ENCODE measurements at places on chromosomes 7 and 10. TPM values are rescaled to one million over a fixed set of nuclear protein-coding genes. Genes with fewer than 3 reads are reported as not detected.

- H3K4me3 ChIP-seq = no peak overlapping the region
- peaks cover 9% of the 10 kb centered on the region for H3K27me3 ChIP-seq
- H3K27ac ChIP-seq = no peak overlapping the region
- H3K4me1 ChIP-seq = no peaks in the 10 kb centered on the region
Measured at GRCh38 chr10:13518076-13518692, 10.6 kb downstream of the BEND7 start.

GRCh38 chr10:1048349-1048731 lies 579 bp downstream of the IDI1 start:
- peaks cover 8% of the 10 kb centered on the region for H3K36me3 ChIP-seq
- peak overlapping the region; percentile 99 for H3K27ac ChIP-seq

DNA sequence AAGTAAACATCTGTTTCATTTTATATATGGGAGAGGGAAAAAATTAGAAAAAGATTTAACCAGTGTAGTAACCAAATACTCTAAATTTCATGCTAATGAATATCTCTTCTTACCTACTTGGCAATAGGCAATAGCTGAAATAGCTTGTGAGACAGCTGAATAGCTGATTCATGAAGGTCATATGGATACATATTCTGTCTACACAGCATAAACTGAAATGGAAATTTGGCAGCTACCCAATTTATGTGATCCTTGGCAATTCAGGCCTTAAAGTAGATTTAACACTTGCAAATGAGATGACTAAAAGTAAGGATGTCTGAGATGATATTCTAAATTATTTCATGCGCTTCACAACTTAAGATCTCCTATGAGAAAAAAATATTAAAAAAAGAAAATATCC lies 261.2 kb upstream of the SEMA3A start:
- no peak overlapping the region for H3K27ac ChIP-seq
- no peak for DNase-seq
- H3K4me1 ChIP-seq = no peaks in the 10 kb centered on the region
- no peaks in the 10 kb centered on the region for H3K36me3 ChIP-seq
- H3K27me3 ChIP-seq = no peaks in the 10 kb centered on the region

DNA sequence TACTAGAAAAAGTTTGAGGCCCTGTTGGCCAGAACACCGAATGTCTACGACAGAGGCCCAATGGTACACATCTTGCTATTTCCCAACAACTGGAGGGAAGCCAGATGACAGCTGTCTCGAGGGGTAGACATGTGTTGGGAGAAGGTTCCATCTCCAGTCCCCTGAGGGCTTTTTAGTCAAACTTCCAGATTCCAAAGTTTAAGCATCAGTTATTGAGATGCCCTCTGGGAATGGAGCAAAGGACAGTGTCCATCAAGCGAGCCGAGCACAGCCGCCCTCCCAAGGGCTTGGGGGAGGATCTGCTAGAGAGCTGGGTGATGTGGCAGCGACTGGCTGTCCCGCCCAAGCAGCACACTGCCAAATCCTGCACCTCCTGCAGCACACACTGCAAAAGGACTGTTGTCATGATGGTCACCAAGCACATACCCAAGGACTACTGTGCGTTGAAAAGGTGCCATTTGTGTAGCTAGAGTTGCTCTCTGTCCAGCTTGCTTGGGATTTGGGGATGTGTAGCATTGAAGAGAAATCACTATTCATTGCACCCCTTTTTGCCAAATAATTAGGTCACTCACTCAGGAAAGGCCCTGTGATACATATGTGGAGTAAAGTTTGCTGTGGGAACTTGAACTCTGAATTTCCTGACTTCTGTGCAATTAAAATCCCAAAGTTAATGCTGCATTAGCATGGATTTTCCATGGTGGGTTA lies 164.6 kb downstream of the TRIL start:
- no peak overlapping the region for H3K4me3 ChIP-seq
- no peaks in the 10 kb centered on the region for H3K4me1 ChIP-seq
- H3K27me3 ChIP-seq = no peaks in the 10 kb centered on the region
- H3K36me3 ChIP-seq = no peaks in the 10 kb centered on the region

GRCh38 chr7:44735403-44736165 lies 13.1 kb upstream of the ZMIZ2 start:
- H3K36me3 ChIP-seq = no peaks in the 10 kb centered on the region
- DNase-seq = no peak
- no peak overlapping the region for H3K27ac ChIP-seq
- H3K4me3 ChIP-seq = no peak overlapping the region
- no peaks in the 10 kb centered on the region for H3K27me3 ChIP-seq
- H3K4me1 ChIP-seq = peaks cover 5% of the 10 kb centered on the region

GRCh38 chr10:113967126-113967525 lies 76.5 kb upstream of the ADRB1 start:
- no peaks in the 10 kb centered on the region for H3K36me3 ChIP-seq
- no peaks in the 10 kb centered on the region for H3K27me3 ChIP-seq
- DNase-seq = no peak

GRCh38 chr10:125061557-125062226 lies 98.7 kb downstream of the CTBP2 start:
- H3K4me1 ChIP-seq = peaks cover 6% of the 10 kb centered on the region
- H3K27me3 ChIP-seq = no peaks in the 10 kb centered on the region
- DNase-seq = no peak
- H3K27ac ChIP-seq = no peak overlapping the region

- no peak for DNase-seq
- no peak overlapping the region for H3K27ac ChIP-seq
- no peaks in the 10 kb centered on the region for H3K36me3 ChIP-seq
Measured at GRCh38 chr7:154767821-154768415, 235.0 kb downstream of the PAXIP1 start.

DNA sequence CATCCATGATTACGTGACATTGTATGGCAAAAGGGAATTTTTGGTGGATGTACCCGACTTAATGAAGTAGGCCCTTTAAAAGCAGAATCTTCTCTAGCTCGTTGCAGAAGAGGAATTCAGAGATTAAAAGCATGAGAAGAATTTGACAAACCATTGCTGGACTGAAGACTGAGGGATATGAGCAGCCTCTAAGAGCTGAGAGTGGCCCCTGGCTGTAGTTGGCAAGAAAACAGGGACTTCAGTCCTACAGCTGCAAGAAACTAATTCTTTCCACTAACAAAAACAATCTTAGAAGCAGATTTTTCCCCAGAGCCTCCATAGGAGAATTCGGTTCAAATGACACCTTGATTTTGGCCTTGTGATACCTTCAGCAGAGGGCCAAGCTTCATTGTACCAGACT lies 34.1 kb downstream of the MACC1 start:
- no peak overlapping the region for H3K4me3 ChIP-seq
- no peaks in the 10 kb centered on the region for H3K36me3 ChIP-seq
- H3K27ac ChIP-seq = no peak overlapping the region
- H3K4me1 ChIP-seq = no peaks in the 10 kb centered on the region
- no peaks in the 10 kb centered on the region for H3K27me3 ChIP-seq

DNA sequence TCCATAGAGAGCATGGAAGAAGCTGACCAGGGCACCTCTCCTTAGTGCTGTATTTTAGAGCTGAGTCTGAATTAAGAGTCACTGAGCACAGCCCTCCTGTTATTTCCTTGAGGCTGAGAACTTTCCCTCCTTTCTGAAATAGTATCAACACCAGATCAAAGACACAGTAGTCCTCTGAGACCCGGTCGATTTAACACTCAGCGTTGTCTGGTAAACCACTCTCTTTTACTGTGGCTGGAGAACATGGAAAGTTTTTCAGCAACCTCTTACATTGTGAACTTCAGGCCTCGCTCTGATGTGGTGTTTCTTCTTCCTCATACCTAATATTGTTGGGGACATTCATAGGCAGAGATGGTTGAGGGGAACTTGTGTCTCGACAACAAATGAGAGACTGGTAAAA lies 202.0 kb upstream of the MTPN start:
- no peak overlapping the region for H3K27ac ChIP-seq
- no peaks in the 10 kb centered on the region for H3K4me1 ChIP-seq
- DNase-seq = no peak
- no peak overlapping the region for H3K4me3 ChIP-seq
- H3K36me3 ChIP-seq = no peaks in the 10 kb centered on the region
- H3K27me3 ChIP-seq = no peaks in the 10 kb centered on the region

GRCh38 chr10:47255033-47255813 lies 44.8 kb upstream of the GDF10 start:
- H3K36me3 ChIP-seq = no peaks in the 10 kb centered on the region
- DNase-seq = no peak
- no peak overlapping the region for H3K27ac ChIP-seq
- H3K4me3 ChIP-seq = no peak overlapping the region

DNA sequence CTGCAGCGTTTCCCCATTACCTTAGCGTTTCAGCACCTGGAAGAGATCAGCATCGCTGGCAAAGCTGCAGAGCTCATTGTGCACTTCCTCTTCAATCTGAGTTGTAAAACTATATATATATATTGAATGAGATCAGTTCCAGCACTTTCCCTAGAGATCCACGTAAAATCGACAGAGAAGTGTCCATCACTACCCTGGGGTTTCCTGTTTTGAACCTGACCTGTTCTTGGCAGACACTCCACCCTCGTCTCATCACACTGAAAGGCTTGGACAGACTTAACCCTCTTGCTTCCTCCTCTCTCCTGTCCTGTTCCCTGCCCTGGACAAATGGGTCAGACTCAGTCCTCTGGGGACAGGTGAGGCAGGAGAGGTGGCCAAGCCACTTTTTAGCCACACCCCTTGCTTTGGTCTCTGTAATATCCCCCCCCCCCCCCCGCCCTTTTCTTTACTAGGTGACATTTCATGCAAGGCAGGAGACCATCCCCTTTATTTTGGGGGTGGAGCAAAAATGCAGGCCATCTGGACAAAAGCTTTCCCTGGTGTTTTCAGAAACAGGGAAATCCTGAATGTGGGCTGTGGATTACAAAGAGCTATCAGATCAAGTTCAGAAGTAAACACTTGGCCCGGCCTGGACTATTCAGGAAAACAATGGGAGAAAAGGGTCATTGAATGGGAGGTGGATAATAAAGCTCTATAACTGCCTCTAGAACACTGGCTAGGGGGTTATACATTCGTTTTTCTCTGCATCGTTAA lies 83.7 kb upstream of the KDM7A start:
- no peak overlapping the region for H3K4me3 ChIP-seq
- no peaks in the 10 kb centered on the region for H3K36me3 ChIP-seq
- H3K27ac ChIP-seq = no peak overlapping the region
- H3K4me1 ChIP-seq = peaks cover 21% of the 10 kb centered on the region
- no peak for DNase-seq

DNA sequence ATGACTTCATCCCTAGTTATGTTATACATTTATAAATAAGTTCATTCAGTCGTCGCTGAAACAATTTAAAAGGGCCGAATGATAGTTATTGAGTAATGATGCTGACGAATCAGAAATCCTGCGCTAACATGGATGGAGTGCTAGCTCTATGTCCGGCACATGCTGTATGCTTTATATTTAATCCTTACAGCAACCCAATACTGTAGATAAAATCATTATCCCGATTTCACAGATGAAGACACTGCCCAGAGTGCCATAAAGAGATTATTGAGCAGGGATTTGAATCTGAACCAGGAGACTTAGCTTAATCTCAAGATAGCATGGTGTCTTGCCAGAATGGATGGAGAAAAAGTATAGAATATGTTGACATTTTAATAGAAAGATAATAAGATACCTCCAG lies 1.1 kb upstream of the ICA1 start:
- H3K27me3 ChIP-seq = peaks cover 45% of the 10 kb centered on the region
- H3K4me3 ChIP-seq = no peak overlapping the region
- H3K27ac ChIP-seq = no peak overlapping the region
- H3K4me1 ChIP-seq = peaks cover 17% of the 10 kb centered on the region

DNA sequence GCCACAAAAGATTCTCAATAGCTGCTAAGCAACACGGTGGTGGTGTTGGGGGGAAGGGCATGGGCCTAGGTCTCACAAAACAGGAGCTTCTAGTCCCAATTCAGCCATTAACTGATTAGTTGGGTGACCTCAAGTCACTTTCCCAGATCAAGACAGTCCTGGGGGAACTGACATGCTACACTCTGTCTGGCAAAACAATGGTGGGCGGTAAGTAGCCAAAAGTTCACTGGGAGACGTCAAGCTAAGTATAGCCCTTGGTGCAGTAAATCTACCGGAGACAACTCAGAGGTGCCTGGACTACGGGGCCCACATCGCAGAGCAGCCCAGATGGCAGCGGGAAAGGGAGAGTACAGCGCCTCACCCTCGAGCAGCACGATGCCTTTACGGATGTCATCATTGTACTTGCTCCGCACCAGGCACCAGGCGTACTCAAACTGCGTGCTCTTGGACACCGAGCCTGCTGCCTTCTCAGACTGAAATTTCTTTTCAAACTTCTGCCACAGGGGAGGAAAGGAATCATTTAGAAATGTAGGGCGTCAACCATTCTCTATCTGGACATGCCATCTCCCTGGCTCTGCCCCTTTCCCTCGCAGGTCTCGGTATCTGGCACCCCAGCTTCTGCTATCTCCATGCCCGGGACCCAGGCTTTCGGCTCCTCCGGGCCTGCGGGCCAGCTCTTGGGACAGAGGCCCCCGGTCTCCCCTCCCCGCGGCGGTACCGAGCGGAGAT lies 1.1 kb downstream of the FIS1 start:
- H3K4me3 ChIP-seq = peak overlapping the region; percentile 94
- no peak for DNase-seq
- peaks cover 21% of the 10 kb centered on the region for H3K4me1 ChIP-seq
- peaks cover 19% of the 10 kb centered on the region for H3K36me3 ChIP-seq
- H3K27me3 ChIP-seq = no peaks in the 10 kb centered on the region

- H3K4me3 ChIP-seq = no peak overlapping the region
- H3K27me3 ChIP-seq = no peaks in the 10 kb centered on the region
- DNase-seq = no peak
Measured at GRCh38 chr10:53166325-53166724, 393.7 kb upstream of the MBL2 start.

DNA sequence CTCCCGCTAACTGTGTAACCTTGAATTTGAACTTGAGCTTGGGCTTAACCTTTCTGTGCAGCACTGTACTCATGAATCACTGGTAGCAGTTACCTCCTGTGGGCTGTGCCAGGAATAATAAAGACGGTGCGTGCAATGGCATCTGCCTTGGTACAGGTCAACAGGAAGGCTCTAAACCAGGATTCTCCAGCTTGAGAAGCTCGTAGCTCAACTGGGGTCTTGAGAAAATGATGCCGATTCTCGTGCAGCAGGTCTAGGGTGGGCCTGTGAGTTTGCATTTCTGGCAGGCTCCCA lies 112.5 kb upstream of the ANLN start:
- H3K27me3 ChIP-seq = no peaks in the 10 kb centered on the region
- H3K36me3 ChIP-seq = no peaks in the 10 kb centered on the region
- H3K4me1 ChIP-seq = no peaks in the 10 kb centered on the region
- no peak overlapping the region for H3K4me3 ChIP-seq
- H3K27ac ChIP-seq = no peak overlapping the region

- DNase-seq = no peak
- H3K36me3 ChIP-seq = no peaks in the 10 kb centered on the region
- no peaks in the 10 kb centered on the region for H3K4me1 ChIP-seq
- H3K27me3 ChIP-seq = peaks cover 16% of the 10 kb centered on the region
- no peak overlapping the region for H3K4me3 ChIP-seq
- no peak overlapping the region for H3K27ac ChIP-seq
Measured at GRCh38 chr7:50056131-50056530, 36.9 kb downstream of the ZPBP start.

ARPC1A gene
- 70.2 TPM for polyA plus RNA-seq

PNLIPRP3 gene
- not detected for polyA plus RNA-seq

CYP2W1 gene
- polyA plus RNA-seq = not detected

SDK1 gene
- polyA plus RNA-seq = not detected

UBE2D1 gene
- 19.4 TPM for polyA plus RNA-seq

LIPK gene
- polyA plus RNA-seq = not detected

MRLN gene
- not detected for polyA plus RNA-seq

All from CD4-positive, CD25-positive, alpha-beta regulatory T cell (primary cell).